HCEC 1CT (cell line): ENCODE measurements at places on chromosomes 2 and 18.

DNA sequence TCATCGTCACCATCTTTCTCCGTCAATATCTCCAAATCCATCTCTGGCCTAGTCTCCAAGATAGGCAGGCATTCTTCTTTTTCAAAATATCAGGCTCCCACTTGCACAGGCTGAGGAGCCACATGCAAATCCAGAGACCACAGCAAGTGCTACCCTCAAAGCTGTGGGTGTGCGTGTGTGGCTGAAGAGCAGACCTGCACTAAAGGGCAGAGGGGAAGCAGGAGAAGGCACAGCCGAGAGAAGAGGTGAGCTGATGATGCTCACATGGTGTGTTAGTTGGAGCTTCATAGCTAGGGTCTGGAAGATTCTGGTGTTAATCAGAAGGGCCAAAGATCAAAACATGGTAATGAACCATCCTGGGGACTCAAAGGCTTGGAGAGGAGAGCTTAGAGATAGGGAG, 3.8 kb downstream of the SPEG start:
- DNase-seq = no peak

- no peak for DNase-seq
Measured at GRCh38 chr2:134532537-134532936, 186.3 kb downstream of the TMEM163 start.

- no peak for DNase-seq
Measured at GRCh38 chr2:226793646-226794045, 6.0 kb downstream of the IRS1 start.

DNA sequence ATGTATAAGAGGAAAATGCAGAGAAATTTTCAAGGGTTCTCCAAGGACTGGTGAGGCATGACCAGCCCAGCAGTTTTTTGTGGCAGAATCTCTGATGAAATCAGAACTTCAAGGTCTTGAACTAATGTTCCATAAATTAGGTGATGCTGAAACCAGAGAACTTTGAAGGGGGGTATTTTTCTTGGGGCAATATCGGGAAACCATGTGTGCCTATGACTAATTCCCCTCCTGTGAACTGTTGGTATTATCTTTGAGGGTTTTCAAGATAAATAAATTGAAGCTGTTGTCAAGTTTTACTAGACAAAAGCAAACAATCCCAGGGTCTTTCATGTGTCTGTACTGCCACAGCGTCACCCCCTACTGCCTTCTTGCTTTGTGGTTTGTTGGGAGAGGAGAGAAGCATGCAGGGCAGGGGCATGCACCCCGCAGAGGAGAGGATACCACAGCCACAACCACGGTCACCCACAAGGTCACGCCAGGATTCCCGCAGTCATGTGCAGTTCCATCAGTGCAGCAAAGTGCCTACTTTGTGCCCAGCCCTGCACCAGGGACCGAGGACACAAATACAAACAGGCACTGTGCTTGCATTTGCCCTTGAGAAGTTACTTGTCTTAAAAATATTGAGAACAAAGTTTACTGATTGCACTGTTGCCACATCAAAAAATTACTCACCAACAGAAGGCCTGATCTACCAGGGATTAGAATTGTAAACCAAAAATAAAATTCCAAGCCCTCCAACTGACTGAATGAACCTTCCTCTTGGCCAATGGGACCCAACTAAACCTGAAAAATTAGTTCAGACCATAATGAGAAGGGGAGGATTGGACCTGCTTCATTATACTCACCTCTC, 413.3 kb upstream of the TRIB2 start:
- DNase-seq = peak; percentile 95

DNA sequence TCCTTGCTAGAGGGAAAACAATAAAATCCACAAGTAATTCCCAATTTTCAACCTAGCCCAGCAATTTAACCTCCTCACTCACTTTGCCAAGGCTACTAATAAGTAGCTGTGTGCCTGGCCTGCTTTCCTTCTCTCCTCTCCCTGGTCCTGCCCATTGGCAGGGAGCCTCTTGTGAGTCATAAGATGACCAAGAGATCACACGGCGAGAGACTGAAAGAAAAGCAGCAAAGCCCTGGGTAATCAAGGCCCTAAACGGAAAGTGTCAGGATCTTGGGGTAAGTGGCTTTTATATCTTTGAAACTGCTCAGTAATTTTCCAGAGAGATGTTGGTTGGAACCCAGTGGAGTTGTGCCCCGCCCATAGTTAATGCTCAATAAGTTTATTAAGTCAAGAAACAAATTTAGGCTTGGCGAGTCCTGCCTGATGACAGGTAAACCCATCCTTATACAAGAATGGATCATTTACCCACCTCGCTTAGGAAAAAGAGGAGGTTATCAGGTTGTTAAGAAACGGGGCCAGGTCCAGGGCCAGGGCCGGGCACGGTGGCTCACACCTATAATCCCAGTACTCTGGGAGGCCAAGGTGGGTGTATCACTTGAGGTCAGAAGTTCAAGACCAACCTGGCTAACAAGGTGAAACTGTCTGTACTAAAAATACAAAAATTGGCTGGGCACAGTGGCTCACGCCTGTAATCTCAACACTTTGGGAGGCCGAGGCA, 10.0 kb upstream of the ADAM17 start:
- peak; percentile 95 for DNase-seq

DNA sequence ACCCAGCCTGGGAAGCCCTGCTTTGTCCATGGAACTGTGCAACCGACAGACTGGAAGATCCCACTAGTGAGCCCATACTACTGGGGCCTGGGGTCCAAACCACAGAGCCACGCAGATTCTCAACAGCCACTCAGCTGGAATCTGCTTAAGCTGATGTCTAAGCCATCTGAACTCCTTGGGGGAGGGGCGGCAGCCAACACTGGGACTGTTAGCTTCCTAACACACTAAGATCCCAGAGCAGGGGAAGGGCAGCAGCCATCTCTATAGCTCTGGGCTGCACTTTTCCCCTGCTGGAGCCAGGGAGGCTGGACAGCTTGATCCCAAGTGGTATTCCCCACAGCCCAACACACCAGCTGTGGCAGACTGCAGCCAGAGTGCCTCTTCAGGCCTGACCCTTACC, 118.3 kb downstream of the RPRM start:
- no peak for DNase-seq

DNA sequence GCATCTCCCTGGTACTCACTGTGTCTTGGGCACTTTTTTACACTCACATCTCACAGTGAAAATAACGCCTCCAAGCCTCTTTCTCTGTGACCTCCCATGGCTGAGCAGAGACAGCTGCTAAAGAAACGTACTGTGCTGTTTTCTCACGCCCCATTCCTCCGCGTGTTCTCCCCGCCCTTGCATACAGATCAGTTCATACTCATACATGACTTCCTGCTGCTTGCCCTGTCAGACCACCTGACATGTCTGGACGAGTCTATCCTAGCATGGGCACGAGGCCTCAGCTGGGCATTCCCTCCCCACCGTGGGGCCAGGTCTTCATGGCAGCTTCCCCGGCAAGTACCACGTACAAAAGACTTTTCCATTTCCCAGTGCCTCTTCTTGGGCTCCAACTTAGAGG, 21.2 kb upstream of the IL1A start:
- no peak for DNase-seq
